ENCODE measurements at places on chromosomes 7 and 10. TPM values are rescaled to one million over a fixed set of nuclear protein-coding genes. Genes with fewer than 3 reads are reported as not detected.

Gene COL13A1
- total RNA-seq, result 3.0 TPM

Gene CH25H
- total RNA-seq, result 0.56 TPM

Gene ANKRD61
- total RNA-seq, result 1.1 TPM

DNA sequence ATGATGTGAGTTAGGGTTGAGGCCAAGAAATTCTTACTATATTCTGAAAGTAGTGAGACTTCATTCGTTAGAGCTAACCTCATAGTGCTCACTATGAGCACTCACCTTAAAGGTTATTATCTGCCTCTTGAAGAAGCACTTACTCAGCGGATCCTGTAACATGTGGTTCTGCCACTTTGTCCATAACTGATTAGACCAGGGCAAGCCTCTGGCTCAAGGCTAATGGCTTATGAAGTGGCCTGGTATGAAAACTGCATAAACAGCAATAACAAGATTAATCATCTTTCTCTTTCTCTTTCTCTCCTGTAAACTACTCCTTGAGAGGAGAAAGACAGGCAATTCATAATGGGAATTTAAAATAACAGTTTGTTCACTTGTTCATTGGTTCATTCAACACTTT, 82.8 kb downstream of the MAPK8 start:
- DNase-seq, result no peak
- H3K27ac ChIP-seq, result no peak overlapping the region
- no peak overlapping the region for H3K4me3 ChIP-seq
- no peaks in the 10 kb centered on the region for H3K36me3 ChIP-seq
- H3K4me1 ChIP-seq, result peaks cover 19% of the 10 kb centered on the region

DNA sequence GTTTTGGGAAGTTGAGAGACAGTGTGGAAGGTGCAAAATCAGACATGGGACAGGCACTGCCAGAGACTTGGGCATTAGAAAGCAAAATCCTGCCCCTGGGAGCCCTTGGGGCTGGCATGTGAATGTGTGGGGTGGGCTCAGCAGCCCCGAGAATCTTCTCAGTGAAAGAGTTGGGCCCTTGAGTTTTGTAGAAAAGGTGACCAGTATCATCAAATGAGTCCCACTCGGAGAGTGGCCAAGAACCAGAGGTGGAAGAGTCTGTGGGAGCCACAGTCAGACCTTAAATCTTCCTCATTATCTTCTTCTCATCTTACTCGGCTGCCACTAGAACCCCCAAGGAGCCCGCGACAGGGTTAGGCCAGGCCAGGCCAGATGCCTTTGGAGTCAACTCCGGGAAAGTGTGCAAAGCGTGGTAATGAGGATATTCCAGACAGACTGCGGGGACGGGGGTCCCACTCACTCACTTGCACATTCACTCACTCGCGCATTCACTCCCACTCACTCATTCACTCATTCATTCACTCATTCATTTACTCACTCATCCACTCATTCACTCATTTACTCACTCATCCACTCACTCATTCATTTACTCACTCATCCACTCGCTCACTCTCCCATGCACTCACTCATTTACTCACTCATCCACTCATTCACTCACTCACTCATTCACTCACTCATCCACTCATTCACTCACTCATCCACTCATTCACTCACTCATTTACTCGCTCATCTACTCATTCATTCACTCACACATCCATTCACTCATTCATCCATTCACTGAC, 74.9 kb downstream of the CARD11 start:
- no peaks in the 10 kb centered on the region for H3K36me3 ChIP-seq
- H3K4me3 ChIP-seq, result no peak overlapping the region
- no peak overlapping the region for H3K27ac ChIP-seq
- no peak for DNase-seq
